ENCODE measurements at places on chromosomes 13 and 19.
A peak's percentile ranks its signal among the peaks of the same experiment; 100 is the strongest.

GRCh38 chr13:39599012-39599411, 4.0 kb downstream of the LHFPL6 start:
- DNase-seq: no peak

GRCh38 chr19:1115646-1116420, 12.0 kb downstream of the GPX4 start:
- DNase-seq: no peak

- peak; percentile 92 for DNase-seq
Observed at GRCh38 chr19:10718205-10719196, 622 bp downstream of the DNM2 start.

GRCh38 chr19:2207991-2208860, 27.9 kb downstream of the PLEKHJ1 start:
- no peak for DNase-seq

- no peak for DNase-seq
Observed at GRCh38 chr13:97221466-97221865, 667 bp upstream of the MBNL2 start.

DNA sequence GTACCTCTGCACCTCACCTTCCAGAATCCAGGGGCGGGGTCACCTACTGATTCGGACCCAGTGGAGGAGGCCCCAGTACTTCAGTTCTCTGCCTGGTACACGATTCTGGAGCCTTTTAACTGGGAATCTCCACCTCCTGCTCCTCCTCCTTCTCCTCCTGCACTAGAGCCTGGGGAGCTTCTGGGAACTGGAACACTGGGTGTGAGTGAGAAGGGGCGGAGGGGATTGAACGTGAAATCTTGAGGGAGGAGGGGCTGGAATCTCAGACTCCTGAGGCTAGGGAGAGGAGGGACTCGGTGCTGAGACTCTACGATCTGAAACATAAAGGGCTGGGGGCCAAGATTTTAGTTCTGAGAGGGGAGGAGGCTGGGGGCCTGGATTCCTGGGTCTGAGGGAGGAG, at the start of gene KLK8:
Gene KLK8, minus strand, starts transcription at position 90 of the 400 bp plus-strand sequence. CDS start 437 bp downstream, outside the sequence.
- no peak for DNase-seq

GRCh38 chr19:408441-408901, 476 bp downstream of the C2CD4C start:
- peak; percentile 84 for DNase-seq

Measured in mesenteric fat pad (tissue), 1 donor.